Neural progenitor cell (in vitro differentiated cells): ENCODE measurements at places on chromosomes 7 and 10. TPM values are rescaled to one million over a fixed set of nuclear protein-coding genes. Genes with fewer than 3 reads are reported as not detected.

Gene PTPN12
- 46.3 and 86.6 TPM in 2 replicates for total RNA-seq

Gene DNAH11
- 0.13 and 0.99 TPM in 2 replicates for total RNA-seq

Gene CYP17A1
- total RNA-seq: not detected in 2 replicates

Gene C7orf33
- not detected in 2 replicates for total RNA-seq

Gene C10orf67
- total RNA-seq: not detected in 2 replicates

Gene PHYHIPL
- 0.37 and 0.52 TPM in 2 replicates for total RNA-seq
